ENCODE measurements at places on chromosomes 16 and 17.
A peak's percentile ranks its signal among the peaks of the same experiment; 100 is the strongest.

GRCh38 chr16:88593489-88593888 lies 23.3 kb downstream of the ZC3H18 start:
- no peak for DNase-seq

GRCh38 chr17:47275245-47275984 lies 21.8 kb downstream of the ITGB3 start:
- peak; percentile 98 for DNase-seq

- DNase-seq: no peak
These were observed 292.0 kb upstream of the TOM1L1 start for GRCh38 chr17:54608634-54609155.

DNA sequence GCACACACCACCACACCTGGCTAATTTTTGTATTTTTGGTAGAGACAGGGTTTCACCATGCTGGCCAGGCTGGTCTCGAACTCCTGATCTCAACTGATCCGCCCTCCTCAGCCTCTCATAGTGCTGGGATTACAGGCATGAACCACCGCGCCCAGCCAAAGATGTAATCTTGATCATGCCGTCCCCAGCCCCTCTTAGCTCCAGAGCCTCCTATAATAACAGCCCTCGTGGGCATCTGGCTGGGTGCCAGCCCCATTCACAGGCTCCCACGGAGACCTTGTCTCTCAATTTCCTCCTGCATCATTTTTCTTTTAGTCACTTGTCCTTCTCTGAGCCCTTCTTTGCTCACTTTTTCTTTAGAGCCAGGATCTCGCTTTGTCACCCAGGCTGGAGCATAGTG lies 94.2 kb downstream of the KATNIP start:
- DNase-seq: no peak

DNA sequence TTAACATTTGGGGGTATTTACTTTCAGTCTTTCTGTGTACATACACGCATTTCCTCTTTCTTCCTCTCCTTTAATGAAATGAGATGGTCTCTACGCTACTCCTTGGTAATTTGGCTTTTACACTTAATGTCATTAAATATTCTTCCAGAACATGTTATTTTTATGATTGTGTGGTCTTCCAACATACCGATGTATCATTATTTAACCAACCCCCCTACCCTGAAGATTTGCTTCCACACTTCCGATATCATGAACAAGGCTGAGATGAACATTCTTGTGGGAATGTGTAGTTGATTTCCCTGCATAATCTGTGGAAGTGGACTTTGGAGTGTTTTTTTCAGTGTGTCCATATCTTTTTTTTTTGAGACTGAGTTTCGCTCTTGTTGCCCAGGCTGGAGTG lies 2.3 kb upstream of the PGS1 start:
- no peak for DNase-seq

DNA sequence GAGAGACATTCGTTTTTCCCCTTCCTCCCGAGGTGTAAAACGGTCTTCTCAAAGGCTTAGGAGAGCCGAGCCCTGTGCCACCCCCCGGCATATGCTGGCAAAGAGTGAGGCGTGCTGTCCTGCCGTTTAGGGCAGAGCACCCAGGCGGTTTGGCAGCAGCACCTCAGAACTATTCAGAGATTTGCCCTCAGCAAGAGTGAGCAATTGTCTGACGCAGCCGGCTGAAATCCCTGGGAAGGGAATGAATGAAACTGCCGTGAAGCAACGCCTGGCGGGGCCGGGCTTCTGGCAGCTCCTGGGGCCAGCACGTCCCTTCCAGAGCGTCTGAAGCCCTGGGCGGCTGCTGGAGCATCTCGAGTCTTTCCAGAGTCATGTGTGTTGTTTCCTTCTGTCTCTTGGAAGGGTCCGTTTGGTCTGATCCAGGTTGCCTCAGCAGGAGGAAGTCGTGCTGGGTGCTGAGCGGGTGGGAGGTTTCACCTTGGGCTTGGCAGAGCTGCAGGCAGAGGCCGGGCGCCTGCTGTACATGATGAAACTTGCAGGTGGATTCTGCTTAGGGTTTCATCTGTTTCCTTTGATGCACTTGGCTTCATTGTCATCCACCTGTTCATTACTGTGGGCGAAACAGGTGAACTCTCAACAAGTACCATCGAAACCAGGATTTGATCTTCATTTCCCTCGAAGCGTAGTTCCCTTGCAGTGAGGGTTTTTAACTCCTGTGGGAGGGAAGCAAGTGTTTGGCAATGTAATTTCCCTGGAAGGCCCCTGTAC lies 35.4 kb downstream of the TBCD start:
- DNase-seq: no peak

DNA sequence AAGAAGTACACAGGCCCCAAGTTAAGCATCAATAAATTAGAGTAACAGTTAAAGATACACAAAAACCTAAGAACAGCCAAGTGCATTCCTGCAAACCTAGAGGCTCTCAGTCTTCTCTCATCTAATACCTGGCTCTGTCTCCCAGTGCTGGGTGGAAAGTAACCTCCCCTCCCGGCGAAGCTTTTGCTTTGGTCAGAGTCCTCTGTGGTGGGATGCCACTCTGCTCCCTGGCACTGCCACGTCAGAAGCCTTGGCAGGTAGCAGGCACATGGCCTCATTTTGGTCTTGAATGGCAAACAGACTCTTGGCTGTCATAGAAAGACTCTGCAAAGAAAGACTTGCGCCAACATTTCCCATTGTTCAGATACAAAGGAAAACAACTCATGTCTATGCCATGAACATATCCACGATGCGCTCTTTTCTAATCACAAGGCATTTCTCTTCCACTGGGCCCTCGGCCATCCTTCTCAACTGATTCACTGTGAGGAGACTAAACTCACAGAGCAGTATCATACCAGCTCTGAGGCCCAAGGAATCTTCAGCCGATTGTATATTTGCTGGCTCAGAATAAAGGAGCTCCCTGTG lies 21.2 kb downstream of the MTHFSD start:
- DNase-seq: no peak

DNA sequence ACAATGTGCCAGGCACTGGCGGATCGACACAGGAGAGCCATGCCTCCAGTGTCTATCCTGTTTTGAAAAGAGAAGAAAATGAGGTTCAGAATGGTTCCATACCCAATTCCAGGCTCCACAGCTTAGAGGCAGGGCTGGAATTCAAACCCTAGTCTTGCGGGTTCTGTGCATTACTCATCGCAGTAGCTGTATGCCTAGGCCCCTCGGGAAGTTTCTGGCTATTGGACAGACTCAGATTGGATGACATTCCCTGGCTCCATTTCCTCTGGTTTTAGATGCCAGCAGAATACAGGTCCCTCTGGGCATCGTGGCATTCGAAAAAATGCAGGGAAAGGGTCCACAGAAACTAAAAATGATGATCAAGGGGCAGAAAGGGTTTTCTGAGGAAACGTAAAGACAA lies 184.7 kb downstream of the COPRS start:
- DNase-seq: peak; percentile 35

GRCh38 chr17:4215882-4216570 lies 47.8 kb downstream of the ANKFY1 start:
- DNase-seq: no peak

GRCh38 chr16:17476414-17477259 lies 5.9 kb upstream of the XYLT1 start:
- DNase-seq: peak; percentile 75

Data from kidney tubule cell (primary cell).